Central memory CD8-positive, alpha-beta T cell (primary cell): ENCODE measurements at places on chromosomes 3 and 15.
A peak's percentile ranks its signal among the peaks of the same experiment; 100 is the strongest.

GRCh38 chr3:133276594-133276993 is 123.3 kb upstream of the BFSP2 start:
- no peak for DNase-seq

DNA sequence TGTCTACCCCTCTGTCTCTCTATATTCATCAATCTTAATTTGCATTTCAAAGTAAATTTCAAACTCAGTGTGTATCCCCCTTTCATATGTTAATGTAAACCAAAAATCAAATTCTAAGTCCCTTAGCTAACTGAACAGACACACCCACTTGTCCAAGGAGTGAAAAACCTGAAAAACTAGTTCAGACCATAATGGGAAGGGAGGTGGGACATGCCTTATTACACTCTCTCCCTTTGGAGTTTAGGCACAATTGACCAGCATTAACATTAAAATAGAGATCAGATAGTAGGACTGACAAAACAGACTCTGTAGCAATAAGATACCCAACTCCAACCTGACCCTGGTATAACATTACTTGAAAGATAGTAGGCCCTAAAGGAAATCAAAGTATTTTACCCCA is 247.7 kb upstream of the GADL1 start:
- no peak for DNase-seq

DNA sequence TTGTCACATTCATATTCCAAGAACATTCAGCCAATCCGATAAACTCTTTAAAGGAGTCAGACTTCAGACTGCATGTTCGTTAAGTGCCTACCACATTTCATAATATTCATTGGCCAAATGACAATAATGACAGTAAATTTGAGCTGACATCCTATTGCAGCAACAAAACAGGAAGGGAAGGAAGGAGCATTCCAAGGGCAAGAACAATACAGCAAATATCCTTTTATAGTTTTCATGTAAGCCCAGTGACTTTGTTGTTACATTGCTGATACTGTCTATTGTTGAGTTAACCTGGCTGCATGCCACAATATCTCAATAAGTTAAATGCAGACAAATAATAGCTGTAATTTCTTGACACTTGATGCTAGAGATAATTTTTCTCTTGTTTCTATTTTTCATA is 16.4 kb upstream of the CBLB start:
- DNase-seq: no peak

- DNase-seq: no peak
Measured at GRCh38 chr3:59867185-59868002, 817.6 kb upstream of the CFAP20DC start.

GRCh38 chr15:49045751-49046219 is 461 bp downstream of the SECISBP2L start:
- no peak for DNase-seq

- DNase-seq: no peak
Measured at GRCh38 chr3:195180490-195181112, 90.4 kb downstream of the XXYLT1 start.

DNA sequence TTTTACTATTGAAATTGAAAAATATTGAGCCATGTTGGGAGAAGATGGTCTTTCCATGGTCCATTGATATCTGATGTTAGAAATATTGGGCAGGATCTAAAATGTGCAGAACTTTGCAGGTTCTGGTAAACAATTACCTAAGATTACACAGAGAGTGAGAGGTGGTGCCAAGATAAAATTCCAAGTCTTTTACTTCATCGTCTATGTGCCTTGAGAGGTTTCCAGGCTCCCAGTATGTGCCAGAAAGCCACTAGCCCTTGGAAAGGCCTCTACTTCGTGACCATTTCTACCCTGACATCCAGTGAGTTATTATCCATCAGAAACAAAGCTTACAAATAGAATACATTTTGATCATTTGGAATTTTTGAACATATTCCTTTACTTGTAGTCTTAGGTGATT is 27.6 kb downstream of the CD200 start:
- no peak for DNase-seq

GRCh38 chr3:12916159-12916558 is 74.8 kb upstream of the RPL32 start:
- peak; percentile 44 for DNase-seq
